ENCODE measurements at places on chromosomes 7 and 10.
A peak's percentile ranks its signal among the peaks of the same experiment; 100 is the strongest.

DNA sequence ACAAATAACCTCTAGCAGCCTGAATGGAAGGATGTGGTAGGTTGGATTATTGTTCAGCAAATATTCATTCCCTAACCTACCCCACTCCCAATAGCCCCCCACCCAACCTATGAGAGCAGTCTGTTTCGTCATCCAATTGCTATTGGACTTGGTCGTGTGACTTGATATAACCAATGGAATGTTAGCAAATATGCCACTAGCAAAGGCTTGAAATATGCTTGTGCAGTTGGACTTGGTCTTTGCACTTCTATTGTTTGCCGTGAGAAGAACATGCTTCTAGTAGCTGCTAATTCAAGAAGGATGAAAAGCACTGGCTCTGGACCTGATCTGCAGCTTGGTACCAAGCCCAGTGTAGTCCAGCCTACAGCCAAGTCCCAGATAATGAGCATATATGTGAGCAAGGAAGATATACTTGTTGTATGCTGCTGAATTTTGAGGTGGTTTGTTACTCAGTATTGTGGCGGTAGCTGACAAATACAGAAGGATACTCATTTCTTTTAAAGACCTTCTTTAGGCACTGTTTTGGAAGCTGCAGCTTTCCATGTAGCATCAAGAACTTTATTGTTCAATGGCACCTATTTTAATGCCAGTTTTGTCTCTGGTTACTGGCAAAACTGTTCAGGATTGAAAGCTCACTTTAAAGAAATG is 180.4 kb downstream of the EXOC4 start:
- DNase-seq, result no peak

- DNase-seq, result peak; percentile 23
Measured at GRCh38 chr7:123961771-123962170, 36.7 kb downstream of the SPAM1 start.

GRCh38 chr10:47246406-47247147 is 53.4 kb upstream of the GDF10 start:
- DNase-seq, result no peak

- no peak for DNase-seq
Measured at GRCh38 chr10:5563321-5563961, 38.7 kb downstream of the CALML3 start.

- no peak for DNase-seq
Measured at GRCh38 chr10:51903675-51904074, 204.3 kb upstream of the CSTF2T start.

GRCh38 chr10:6274040-6274439 is 71.3 kb downstream of the PFKFB3 start:
- no peak for DNase-seq

- no peak for DNase-seq
Measured at GRCh38 chr7:91894781-91895480, 14.4 kb upstream of the MTERF1 start.

- no peak for DNase-seq
Measured at GRCh38 chr10:94224656-94225055, 138.1 kb downstream of the NOC3L start.

DNA sequence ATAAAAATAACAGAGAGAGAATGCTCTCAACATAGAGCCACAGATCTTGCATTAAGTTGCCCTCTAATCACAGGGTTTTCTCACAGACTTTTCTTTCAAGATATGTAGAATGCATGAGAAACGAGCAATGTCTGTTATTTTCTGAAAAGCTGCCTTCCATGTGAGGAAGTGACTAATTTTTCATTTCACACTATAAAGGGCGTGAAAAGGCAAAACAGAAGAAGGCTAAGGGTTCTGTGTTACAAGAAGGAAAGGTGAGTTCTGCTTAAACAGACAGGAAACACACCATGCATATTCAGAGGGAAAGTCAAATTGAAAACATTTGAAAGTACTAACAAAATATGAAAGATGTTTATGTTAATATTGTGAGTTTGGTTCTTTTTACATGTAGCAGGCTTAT is 189.2 kb downstream of the SEMA3D start:
- DNase-seq, result peak; percentile 34

GRCh38 chr7:33055158-33055557 is 7.4 kb downstream of the NT5C3A start:
- no peak for DNase-seq

DNA sequence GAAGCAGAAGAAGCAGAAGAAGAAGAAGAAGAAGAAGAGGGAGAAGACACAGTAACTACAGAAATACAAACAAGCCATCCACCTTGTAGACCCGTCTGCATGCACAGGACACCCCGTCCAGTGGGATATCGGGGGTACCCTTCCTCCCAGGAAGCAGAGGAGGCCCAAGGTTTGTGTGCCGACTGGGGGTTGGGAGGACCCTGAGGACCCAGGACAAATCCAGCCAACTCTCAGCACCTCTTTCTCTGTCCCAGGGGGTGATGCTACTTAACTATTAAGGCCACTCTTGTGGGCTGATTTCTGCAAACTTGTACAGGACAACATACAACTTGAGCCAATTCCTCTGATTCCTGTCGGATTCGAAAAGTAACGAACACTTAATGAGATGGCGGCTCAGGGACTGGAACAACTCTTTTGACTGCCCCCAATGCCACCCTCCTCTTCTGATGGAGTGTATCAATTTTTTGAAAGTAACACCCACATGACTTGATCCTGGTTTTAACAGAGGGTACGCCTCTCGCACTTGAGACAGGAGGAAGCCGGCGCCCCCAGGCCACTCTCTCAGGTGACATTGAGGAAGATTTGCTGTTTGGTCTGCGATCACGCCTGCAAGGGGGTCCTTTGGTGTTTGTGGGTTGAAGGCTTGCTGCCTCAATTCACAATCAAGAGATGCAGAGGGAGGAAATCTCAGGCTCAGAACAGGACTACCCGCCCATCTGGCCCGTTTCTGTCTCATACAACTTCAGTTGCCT is 192.6 kb downstream of the TNS3 start:
- no peak for DNase-seq

- DNase-seq, result no peak
Measured at GRCh38 chr7:142485617-142486226, 227.9 kb upstream of the PRSS58 start.
